Activated T-helper 1 cell treated with Interleukin-2 at 50 U/mL for 16 hours (primary cell): ENCODE measurements at places on chromosomes 7 and 10.

GRCh38 chr7:148912758-148913541 lies 28.9 kb upstream of the EZH2 start:
- DNase-seq, result no peak

GRCh38 chr10:72260239-72260975 lies 13.3 kb upstream of the DDIT4 start:
- peak; percentile 70 for DNase-seq

DNA sequence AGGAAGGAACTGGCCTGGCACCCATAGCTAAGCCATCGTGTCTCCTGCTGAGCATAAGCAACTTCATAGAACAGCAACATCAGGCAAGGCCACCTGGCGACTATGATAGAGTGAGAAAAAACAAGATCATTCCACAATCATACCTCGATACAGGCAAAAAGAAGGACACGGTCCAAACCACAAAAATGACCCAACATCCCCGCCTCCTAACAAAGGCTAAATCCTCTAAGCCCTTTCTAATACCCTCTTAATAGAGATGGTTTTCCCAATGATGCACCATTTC lies 40.2 kb upstream of the SVOPL start:
- DNase-seq, result no peak

- DNase-seq, result no peak
Observed at GRCh38 chr7:132402751-132403245, 173.5 kb downstream of the PLXNA4 start.

DNA sequence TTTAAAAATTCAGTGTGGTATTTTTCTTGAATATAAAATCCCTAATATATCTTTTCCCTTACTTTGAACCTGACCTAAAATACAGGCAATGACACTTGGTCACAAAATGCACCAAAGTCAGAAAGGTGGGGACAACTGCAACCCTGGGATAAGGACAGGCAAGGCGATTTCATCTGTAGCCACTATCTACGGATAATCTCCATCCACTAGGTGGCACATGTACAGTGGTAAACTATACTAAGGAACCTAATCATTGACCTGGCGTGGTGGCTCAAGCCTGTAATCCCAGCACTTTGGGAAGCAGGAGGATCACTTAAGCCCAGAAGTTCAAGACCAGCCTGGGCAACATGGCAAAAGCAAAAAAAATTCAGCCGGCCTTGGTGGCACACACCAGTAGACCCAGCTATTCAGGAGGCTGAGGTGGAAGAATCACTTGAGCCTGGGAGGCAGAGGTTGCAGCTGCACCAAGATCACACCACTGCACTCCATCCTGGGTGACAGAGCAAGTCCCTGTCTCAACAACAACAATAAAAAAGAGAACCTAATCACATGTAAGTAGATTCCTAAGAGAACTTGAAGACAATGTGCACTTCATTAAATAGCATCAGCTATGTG lies 98.9 kb downstream of the KMT2C start:
- DNase-seq, result no peak

GRCh38 chr10:48503293-48503911 lies 101.5 kb downstream of the ARHGAP22 start:
- DNase-seq, result no peak

GRCh38 chr10:44168478-44168877 lies 216.4 kb downstream of the CXCL12 start:
- DNase-seq, result no peak

DNA sequence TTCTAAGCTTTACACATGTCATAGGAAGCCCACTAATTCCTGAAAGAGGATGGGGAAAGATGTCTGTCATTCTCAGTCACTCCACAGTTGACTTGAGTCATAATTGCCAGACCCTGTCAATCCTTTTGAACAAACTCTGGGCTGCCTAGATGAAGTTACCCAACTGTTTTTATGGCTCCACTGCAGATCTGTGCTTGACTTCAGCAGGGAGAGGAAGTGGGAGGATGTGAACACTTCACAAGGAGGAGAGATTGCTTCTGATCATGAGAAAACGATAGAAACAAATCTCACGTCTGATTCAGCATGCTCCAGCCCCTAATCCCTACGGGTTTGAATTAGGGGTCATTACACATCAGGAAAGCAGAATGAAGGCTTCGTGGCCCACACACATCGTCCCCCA lies 596.6 kb upstream of the CELF2 start:
- DNase-seq, result no peak

GRCh38 chr7:77550586-77550985 lies 13.5 kb downstream of the PTPN12 start:
- no peak for DNase-seq

GRCh38 chr7:111527545-111527944 lies 34.7 kb downstream of the IMMP2L start:
- no peak for DNase-seq

- no peak for DNase-seq
Observed at GRCh38 chr7:27899601-27900000, 159.6 kb downstream of the TAX1BP1 start.
